Skeletal muscle cell (primary cell): ENCODE measurements at places on chromosomes 5 and 9.

DNA sequence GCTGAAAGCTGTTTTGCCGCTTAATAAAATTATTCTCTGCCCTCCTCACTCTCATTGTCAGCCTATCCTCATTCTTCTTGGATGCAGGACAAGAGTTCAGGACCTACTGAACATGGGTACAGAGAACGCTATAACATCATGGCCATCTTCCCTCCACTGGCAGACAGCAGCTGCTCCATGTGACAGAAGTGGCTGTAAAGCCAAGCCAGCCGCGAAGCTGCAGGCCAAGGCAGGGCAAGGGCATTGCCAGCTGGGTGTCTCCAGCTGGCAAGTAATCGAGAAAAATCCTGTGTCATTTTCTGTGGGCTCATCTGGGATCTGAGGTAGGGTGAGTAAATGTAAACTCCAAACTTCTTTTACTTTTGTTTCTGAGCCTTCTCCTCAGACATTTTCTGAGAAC is 84.8 kb downstream of the SLC25A46 start:
- no peak for DNase-seq

DNA sequence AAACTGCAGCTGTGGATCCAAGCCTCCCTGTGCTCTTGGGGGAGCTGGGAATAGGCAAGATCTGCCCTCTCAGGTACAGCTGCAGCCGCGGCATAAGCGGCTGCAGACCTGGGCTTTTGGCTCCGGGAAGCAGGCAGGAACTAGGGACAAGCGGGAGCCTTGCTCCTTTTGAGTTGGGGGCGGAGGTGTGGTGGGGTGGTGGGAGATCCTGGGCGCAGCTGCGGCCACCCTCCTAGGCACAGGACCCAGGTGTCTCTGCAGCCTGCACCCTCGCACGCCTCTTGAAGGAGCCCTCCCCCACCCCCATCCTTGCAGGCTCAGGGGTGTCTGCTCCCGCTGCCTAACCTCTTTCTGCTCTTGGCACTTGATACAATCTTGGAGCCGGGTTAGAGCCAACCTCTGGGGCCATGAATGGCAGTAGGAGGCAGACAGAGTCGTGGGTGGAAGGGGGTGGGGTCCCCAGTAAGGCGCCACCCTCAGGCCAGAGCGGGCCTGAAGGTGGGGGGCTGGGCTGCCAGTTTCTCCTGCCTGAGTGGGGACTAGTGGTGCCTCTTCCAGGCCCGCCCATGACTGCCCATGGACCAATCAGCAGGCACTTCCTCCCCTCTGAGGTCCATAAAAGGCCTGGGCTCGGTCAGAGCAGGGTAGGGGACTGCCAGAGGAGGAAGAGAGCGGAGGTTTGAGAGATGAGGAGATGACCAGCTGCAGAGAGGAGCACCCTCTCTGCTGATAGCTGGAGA is 267.6 kb upstream of the TNC start:
- no peak for DNase-seq

- DNase-seq = no peak
Observed at GRCh38 chr5:154893381-154893780, 35.0 kb downstream of the CNOT8 start.

GRCh38 chr5:110335361-110336066 is 391.0 kb downstream of the TMEM232 start:
- DNase-seq = no peak

DNA sequence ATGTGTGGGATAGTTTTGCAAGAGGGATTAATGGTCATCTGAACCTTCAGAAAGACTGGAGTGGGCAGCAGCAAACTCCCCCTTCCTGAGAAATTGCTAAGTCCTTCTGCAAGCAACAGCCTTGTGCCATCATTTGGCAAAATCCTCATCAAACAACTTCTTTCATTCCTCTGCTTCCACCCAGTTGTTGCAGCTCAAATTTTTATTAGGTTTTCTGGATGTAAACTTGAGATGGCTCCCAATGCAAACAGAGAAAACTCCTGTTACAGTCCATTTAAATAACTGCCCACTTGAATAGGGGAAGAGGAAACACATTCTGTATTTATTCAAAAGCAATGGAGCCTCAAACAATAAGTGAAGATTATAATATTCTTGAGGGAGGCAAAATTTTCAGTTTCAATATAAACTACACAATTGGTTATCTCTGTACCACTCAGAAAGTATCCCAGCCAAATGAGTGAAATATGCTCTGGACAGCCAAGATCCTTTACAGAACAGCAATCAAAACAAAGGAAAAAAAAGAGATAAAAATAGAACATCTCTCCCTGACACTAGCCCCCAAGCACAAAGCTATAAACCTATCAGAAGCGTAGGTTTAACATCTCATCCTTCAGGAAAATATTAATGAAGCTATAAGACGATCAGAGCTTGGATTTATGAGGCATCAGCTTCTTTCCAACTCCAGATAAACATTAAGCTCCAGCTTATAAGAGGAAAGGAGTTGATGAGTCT is 17.3 kb upstream of the DAP start:
- DNase-seq = no peak

GRCh38 chr5:112616812-112617547 is 120.7 kb upstream of the APC start:
- DNase-seq = no peak

GRCh38 chr5:131416729-131417128 is 152.9 kb downstream of the CDC42SE2 start:
- DNase-seq = no peak

DNA sequence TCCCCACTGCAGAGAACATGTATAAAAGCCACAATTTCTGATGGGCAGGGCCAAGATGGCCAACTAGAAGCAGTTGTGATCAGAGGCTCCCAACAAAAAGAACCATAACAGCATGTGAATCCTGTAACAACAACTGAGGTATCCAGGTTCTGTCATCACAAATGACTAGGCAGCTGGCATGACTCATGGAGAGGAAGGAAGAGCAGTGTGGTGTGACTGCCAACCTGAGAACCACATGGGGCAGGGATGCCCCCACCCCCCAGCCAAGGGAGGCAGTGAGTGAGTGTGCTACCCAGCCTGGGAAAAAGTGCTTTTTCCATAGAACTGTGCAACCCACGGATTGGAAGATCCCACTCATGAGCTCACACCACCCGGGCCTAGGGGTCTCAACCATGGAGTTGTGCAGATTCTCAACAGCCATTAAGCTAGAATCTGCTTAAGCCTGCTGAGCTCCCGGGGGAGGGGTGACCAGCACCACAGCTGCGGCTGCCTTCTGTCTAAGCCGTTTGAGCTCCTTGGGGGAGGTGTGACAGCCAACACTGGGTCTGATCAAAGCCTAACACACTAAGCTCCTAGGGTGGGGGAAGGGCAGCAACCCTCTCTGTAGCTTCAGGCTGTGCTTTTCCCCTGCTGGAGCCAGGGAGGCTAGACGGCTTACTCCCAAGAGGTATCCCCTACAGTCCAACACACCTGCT is 80.1 kb upstream of the DMAC1 start:
- no peak for DNase-seq

DNA sequence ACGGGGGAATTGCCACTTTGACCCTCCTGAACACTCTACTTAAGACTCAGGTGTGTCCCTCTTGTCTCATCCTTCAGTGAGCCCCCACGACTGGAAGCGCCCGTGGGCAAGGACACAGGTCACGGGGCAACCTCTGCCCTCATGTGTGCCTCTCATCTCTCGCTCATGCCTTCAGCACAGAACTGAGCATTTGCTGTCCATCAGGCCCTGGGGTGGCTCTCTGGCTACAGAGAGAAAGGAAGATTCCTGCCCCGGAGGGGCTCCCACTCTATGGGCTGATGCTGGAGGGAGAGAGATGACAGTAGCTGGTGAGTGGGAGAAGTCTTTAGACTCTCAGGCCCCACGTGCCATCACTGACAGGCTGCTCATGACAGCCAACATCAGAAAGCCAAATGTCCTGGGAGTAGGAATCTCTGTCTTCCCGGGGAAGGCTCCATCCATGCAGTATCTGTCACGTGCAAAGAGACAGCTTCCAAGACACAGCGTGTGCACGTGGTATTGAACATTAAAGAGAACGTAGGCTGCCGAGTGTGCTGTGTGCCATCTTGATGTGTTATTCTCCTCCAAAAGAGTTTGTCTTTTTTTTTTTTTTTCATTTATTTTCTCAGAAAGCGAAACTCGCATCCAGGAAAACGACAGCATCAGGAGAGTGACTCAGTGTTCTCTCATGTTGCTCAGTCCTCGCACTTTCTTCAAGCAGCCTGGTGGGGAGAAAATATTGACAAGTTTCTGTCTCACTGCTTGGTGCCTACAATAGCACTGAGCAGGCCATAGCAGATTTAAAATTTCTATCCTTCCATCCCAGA is 190.5 kb downstream of the GAS1 start:
- DNase-seq = no peak

DNA sequence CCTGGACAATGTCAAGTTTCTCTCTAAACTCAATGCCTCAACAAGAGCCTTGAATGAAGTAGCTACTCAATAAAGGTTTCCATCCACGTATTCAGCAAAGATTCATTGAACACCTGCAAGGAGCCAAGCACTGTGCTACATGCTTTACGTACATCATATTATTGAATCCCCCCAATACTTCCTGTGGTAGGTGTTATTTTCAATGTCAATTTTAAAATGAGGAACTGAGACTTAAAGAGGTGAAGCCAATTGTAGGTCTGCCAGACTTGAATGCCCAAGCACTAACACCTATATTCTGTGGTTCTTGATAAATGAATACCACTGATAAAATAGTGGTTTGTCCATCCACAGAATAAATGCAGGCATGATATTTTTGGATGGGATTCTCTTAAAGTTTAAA is 162.3 kb downstream of the DRD1 start:
- DNase-seq = no peak

- no peak for DNase-seq
Observed at GRCh38 chr5:6780802-6781391, 67.7 kb downstream of the TENT4A start.

GRCh38 chr9:89993678-89994630 is 389.1 kb downstream of the GADD45G start:
- DNase-seq = no peak

- DNase-seq = no peak
Observed at GRCh38 chr9:26687421-26687820, 205.2 kb downstream of the CAAP1 start.

DNA sequence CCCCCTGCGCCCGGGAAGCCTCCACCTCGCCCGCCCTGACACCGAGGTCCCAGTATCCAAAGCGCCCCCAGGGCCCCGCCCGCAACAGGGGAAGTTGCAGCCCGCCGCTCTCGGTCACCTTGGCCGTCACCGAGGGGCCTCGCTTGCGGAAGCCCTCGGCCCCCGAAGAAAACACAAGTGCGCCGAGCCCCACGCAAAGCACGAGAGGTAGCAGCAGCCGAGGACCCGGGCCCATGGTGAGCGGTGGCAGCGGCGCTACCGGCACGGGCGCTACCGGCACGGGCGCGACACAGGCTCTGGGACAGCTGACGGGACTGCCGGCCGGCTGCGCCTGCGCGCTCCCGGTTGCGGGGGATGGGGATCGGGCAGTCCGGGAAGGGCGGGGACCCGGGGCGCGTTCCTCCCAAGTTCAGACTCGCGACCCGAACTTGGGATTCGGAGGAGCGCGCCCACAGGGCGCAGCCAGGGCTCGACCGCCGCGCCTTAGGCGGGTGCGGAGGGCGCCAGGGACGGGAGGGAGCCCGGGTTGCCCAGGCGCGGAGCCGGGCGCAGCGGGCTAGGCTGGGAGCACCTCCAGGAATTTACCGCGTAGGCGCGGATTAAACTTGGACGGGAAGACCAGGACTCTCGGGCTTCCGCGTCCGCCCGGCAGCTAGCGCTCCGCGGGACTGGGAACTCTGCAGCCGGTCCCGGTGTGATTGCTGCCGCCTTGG is at the start of gene PPIC:
Gene PPIC (minus strand): TSS at position 335 of the 713 bp plus-strand sequence. CDS start 100 bp downstream, at position 235.
- no peak for DNase-seq

DNA sequence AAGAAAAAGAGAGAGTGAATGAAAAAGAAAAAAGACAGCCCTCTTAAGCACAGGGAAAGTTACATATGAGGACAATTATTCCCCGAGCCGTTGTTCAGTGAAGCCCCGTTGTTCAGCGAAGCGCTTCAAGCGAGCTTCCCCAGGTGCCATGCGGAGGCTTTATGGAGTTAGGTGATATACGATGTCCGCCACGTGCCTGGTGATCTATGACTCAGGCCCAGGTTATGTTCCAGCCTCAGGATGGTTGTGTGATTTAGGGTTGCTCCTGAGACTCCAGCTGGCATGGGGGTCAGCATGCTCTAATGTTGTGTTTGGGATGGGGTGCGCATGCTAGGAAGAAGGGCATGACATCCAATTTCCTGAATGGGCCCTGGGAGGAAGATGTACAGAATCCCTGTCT is 365.6 kb downstream of the CDK5RAP2 start:
- no peak for DNase-seq

DNA sequence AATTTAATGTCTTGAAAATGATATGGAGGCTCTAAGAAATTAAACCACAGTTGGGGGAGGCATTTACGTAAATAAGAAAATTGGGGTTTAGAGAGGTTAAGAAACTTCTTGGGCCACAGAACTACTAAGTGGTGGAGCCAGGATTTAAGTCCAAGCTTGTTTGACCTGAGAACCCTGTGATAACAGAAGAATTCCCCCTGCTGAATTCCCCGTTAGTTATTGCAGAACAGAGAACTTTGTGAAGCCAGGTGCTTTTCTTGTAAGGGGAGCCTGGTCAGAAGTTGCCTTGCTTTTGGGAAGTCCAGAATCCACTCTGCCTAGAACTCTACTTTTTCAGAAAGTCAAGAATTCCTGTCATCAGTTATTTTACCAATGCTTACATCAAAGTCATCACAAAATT is 309.3 kb upstream of the SEMA6A start:
- DNase-seq = no peak

GRCh38 chr9:99253134-99253533 is 31.1 kb downstream of the SEC61B start:
- no peak for DNase-seq

- peak; percentile 98 for DNase-seq
Observed at GRCh38 chr9:12923468-12924009, 148.7 kb downstream of the LURAP1L start.

- peak; percentile 28 for DNase-seq
Observed at GRCh38 chr5:54087436-54087835, 222.9 kb downstream of the ARL15 start.

GRCh38 chr9:92714787-92715487 is 45.0 kb upstream of the IPPK start:
- DNase-seq = no peak

- peak; percentile 63 for DNase-seq
Observed at GRCh38 chr9:35945341-35946018, 12.5 kb downstream of the OR2S2 start.

- no peak for DNase-seq
Observed at GRCh38 chr5:141077826-141078225, 16.6 kb upstream of the PCDHB2 start.

DNA sequence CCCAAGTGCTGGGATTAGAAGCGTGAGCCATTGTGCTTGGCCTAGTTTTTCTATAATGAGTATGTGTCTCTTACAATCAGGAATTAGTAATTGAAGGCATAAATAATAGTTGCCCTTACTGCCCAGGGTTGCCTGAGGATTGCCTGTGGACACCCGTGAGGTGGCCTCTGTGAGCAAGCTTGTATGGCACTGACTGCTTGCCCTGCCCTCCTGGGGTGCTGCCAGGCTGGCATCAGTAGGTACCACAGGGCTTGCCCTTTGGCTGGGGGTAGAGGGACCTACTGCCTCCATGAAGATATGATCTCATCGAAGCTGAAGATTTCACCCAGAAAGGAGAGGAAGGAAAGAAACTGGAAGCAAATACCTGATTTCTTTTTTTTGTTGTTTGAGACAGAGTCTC is 23.8 kb upstream of the PHF19 start:
- DNase-seq = no peak

- no peak for DNase-seq
Observed at GRCh38 chr5:16897284-16897704, 38.8 kb downstream of the MYO10 start.
